ENCODE measurements at places on chromosomes 13 and 19. TPM values are rescaled to one million over a fixed set of nuclear protein-coding genes. Genes with fewer than 3 reads are reported as not detected.

DNA sequence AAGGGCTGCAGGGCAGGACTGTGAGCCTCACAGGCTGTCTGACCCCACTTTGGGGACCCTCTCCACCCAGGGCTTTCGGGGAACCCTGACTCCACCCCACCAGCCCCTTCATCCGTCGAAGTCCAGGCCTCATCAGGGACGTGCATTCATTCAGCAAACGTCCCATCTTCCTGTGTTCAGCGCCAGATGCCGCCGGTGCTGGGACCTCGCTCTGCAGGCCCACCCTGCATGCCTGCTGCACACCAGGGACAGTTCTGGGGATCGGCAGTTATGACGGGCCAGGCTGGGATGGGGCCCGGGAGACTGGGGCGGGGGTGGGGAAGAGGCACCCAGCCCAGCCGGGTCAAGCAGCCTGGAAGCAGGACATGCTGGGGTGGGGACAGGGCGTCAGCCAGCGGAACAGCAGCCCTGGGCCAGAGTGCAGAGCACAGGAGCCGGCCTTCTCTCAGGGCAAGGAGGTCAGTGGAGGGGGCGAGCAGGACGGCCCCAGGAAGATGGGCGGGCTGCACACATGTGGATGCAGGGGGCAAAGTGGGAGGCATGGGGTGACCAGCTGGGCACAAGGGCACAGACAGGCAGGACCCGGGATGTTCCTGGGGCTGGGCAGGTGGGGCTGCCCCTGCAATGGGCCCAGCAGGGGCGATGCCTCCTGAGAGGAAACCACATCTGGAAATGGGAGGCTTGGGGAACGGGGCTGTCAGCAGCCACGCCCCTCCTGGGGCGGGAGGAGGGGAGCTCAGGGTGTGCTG, 5.1 kb downstream of the GAMT start:
- DNase-seq = no peak

- DNase-seq = no peak
Observed at GRCh38 chr13:82358284-82358683, 1524.0 kb downstream of the SLITRK1 start.

The KLK4 gene
- total RNA-seq = not detected

DNA sequence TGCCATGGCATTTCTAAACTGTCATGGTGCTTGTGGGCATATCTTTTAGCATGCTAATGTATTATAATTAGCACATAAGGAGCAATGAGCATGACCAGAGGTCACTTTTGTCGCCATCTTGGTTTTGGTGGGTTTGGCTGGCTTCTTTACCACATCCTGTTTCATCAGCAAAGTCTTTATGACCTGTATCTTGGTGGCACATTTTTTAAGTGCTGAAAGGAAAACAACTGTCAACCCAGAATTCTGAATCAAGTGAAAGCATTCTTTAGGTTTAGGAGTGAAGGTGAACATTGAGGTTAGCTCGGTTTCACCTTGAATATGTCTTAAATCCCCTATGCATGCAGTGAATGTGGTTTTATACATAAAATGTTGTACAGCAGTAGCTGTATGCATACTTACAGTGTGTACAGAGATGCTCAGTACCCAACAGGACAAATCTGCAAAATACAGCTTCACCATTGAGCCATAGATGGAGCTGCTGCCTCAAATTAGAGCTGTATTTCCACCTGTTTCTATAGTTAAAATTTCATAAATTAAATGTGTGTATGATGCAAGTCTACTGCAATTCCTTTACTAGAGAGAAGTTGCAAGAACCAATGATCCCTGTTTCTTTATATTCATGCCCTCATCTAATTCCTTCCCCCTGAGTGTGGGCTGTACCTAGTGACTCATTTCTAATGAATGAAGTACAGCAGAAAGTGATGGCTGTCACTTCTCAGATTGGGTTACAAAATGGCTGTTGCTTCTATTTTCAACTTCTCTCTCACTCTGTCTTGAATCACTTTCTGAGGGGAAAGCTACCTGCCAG, 25.2 kb upstream of the IGSF23 start:
- peak; percentile 96 for DNase-seq

DNA sequence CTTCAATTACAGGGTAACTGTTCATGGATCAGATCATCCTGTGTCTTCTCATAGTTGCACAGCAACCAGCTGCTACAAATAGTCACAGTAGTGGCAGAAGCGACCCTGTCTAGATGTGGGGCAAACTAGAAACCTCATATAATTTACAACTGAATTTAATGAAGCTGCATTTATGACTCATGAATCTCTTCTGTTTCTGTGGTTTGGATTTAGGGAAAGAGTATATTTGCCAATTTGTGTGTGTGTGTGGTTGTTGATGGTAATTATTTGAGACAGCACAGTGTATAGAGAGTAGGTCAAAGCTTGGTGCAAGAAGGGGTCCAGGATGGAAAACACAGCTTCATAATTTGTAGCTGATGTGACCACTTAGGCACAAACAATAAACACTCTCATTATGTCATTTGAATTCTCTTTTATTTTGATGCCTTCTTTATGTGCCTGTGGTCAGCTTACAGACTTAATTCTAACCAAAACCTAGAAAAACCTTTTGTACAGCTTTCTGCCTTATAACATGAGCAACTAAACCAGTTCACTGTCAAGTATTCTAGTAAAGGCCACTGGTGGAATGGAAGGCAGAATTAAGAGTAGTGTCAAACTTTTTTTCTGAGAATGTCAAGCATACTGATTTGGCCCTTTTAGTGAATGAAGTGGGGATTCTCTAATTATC, 218.1 kb downstream of the TBC1D4 start:
- DNase-seq = peak; percentile 28

The MRPL4 gene
- total RNA-seq = 32.8 TPM

GRCh38 chr13:50722440-50723125, 120.9 kb downstream of the DLEU7 start:
- no peak for DNase-seq

DNA sequence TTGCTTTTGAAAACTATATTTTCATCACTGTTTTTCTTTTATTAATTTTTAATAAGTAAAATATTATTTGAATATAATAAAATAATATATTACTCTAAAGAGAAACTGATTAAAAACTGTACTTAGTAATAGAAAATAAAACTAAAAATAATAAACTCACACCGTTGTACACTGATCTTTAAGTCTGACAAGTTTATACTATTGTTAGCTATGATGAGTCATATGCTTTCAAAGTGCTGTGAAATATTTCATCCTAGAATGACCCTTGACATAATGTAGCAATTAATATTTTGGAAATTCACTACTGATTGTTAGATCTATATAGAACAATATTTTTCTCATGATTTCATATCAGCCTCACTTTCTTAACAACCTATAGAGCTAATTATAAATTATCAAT, 1040.6 kb upstream of the SPRY2 start:
- DNase-seq = no peak

- DNase-seq = no peak
Observed at GRCh38 chr13:102355251-102355650, 46.6 kb downstream of the FGF14 start.

DNA sequence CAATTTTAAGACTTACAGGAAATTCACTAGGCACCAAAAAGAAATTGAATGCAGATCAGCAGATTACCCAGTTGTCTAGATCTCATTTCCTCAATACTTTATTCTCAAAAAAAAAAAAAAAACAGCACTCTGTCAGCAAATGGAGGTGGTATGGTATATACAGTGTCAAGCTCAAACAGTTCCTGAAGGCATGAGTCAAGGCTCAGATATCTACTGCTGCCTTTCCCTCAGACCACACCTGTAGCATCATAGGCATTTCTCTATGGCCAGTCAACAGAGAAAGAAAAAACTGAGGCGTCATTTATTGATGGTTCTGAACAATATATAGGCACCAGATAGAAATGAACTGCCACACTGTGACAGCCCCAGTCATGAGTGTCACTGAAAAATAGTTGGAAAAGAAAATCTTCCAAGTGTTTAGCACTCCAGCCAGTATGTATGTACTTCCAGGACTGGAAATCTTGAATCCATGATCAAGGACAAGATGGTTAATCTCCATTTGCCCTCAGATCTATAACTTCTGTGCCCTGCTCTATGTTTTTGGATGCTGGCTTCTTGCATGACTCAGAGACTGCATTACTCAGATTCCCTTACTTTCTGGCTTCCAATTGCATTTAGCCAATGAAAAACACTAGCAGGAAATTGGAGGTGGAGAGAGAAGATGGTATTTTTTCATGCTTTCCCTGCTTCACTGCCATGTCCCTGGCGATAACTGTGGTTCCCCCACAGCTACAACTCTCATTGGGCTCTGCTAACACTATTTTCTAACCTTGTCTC, 8.4 kb upstream of the COG3 start:
- DNase-seq = peak; percentile 69

- no peak for DNase-seq
Observed at GRCh38 chr13:80171096-80171495, 169.8 kb downstream of the SPRY2 start.

The SOX1 gene
- not detected for total RNA-seq

GRCh38 chr19:42090672-42091071, 14.7 kb downstream of the ZNF574 start:
- DNase-seq = no peak

The APC2 gene
- total RNA-seq = 0.36 TPM

The CACNG8 gene
- total RNA-seq = not detected

The OXGR1 gene
- total RNA-seq = not detected

GRCh38 chr19:46383171-46383815, 30.1 kb downstream of the CCDC8 start:
- DNase-seq = no peak

GRCh38 chr13:40987606-40988280, 31.4 kb downstream of the ELF1 start:
- DNase-seq = peak; percentile 61

The KMT2B gene
- 1.9 TPM for total RNA-seq

DNA sequence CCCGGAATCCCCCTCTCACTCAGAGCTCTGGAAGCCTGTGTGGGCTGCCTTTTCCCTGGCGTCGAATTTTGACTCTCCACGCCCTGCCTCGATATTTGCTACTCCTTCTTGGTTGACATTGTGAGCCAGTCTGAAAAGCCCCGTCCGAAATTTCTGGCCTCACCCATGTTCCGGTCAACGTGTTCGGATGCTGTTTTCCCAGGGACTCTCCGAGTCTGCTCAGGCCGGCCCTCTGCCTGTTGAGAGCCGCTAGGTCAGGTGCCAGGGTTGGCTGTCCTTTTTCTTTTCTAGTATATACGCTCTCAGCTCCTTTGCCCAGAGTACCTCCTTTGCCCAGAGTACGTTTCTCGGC, 6.8 kb upstream of the DGKH start:
- peak; percentile 63 for DNase-seq

The RDH8 gene
- not detected for total RNA-seq

GRCh38 chr13:32001154-32001768, 30.3 kb upstream of the FRY start:
- DNase-seq = peak; percentile 41

The FUT3 gene
- total RNA-seq = not detected

DNA sequence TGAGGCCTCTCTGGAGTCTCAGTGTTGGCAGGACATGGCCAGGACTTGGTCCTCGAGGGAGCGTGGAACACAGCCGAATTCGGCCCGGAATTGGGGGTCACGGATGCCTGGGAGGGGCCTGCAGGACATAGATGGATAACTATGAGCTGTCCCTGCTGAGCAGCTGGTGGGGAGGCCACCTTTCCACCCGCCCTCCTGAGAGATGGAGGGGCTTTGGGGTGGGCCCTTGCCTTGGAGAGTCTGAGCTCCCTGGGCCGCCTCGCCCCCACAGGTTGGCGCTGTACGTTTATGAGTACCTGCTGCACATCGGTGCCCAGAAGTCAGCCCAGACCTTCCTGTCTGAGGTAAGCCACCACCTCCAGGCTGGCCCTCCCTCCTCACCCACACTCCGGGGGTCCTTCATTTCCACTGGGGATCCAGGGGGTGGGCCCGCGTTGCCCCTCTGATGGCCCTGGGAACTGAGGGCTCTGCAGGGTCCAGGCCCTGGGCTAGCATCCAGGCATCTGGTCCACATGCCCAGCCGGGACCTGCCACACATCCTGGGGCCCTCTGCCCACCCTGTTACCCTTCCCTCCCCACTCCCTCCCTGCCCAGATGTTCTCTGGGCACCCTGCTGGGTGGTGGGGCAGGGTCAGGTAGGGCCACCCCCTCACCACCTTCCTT, 8.0 kb downstream of the SSBP4 start:
- no peak for DNase-seq

- DNase-seq = peak; percentile 4
Observed at GRCh38 chr19:9128171-9128570, 1.4 kb upstream of the OR7G3 start.

DNA sequence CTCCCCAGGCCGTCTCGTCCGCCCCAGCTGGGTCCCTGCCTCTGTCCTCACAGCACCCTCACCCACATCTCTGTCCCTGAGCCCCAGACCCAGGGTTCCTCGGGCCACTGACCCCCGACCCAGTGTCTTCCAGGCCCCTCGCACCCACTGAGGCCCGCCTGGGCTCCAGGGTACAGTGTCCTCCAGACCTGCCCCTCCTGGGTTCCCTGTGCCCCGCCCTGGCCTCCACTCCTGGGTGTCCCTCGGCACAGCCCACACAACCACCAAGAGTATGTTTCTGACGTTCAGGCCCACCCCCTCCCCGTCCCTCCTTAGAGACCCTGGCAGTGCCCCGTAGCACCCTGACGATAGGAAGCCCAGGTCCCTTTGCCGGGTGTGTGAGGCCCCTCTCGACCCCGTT, 22.6 kb upstream of the NCCRP1 start:
- DNase-seq = no peak

The ZNF331 gene
- 12.2 TPM for total RNA-seq

The RETN gene
- not detected for total RNA-seq

The DLL3 gene
- 0.28 TPM for total RNA-seq

DNA sequence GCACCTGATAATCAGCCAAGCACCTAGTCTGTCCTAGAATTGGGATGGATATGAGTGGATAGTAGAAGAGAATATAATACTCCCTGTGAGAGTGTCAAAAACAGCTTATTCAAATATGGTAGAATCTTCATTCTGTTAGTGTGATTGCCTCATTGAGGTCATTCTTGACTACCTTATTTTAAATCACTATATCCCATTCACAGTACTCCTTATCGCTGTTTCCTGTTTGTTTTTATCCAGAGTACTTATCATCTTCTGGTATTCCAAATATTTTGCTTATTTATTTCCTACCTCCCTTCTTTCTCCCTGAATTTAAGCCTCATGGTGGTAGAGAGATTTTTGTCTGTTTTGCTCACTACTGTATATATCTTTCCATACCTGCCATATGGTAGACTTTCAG, 9.9 kb downstream of the NDFIP2 start:
- DNase-seq = no peak

The TMEM238 gene
- not detected for total RNA-seq

The TMEM59L gene
- under 0.01 TPM for total RNA-seq

DNA sequence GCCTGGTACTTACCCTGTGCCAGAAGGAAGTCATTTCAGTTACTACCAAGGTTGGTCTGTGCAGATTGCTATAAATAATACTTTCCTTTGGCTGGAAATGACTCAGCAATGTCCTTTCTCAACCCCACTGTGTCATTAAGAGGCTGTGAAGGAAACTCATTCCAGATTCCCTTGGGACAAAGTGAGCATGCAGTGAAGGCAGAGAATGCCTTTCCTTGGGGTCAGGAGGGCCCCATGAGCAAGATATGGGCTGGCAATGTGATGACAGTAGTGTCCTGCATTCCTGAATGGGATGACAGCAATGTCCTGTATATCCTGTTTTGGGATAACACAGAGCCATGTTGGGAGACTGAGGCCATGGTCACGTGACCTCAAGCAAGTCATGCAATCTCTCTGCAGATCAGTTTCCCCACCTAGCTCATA, 213.1 kb upstream of the TMTC4 start:
- peak; percentile 82 for DNase-seq

The TEX29 gene
- not detected for total RNA-seq

The MYPOP gene
- 0.28 TPM for total RNA-seq

All from IMR-90 (cell line).